8988T (cell line): ENCODE measurements at places on chromosomes 1 and 21.

GRCh38 chr1:96445302-96445701 lies 276.3 kb upstream of the PTBP2 start:
- DNase-seq = no peak

- no peak for DNase-seq
These were observed 13.7 kb downstream of the PTPRU start for GRCh38 chr1:29249951-29250581.

DNA sequence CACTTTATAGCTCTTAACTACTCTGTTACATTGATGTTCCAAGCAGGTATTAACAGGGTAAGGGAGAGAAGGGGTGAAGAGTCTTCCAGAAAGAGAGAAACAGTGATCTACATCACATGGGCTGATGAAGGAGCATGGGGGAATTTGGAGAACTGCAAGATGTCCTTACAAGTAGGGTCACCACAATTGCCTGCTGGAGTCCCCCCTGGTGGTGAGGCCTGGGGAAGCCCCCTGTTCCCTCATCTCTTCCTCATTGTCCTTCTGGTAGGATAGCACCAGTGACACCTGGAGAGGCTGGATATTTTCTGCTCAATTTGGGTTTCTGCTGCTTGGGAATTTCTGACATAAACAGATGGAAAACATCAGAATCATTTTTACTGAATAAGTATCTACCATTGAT lies 126.6 kb downstream of the RUNX1 start:
- no peak for DNase-seq

GRCh38 chr1:215992620-215993019 lies 425.5 kb downstream of the KCTD3 start:
- DNase-seq = no peak

GRCh38 chr1:222680080-222680479 lies 32.2 kb downstream of the AIDA start:
- no peak for DNase-seq

DNA sequence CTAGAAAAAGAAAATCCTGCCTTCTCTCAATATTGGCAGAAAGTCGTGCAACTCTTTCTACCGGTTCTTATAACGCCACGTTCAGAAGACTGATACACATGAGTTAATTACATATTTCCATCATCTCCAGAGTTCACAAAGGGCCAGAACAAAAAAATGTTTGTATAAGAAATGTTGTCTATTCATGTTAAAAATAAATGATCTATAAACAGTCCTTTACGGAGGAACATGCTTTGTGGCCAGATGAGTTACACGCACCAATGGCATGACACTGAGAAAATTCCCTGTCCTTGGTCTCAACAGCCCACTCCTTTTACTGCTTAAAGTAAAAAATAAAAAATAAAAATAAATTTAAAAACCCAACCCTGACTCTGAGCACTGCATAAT lies 29.5 kb downstream of the C2CD2 start:
- no peak for DNase-seq
